Astrocyte (in vitro differentiated cells and primary cell): ENCODE measurements at places on chromosomes 5 and 9.

GRCh38 chr5:1291611-1292080 is 3.2 kb downstream of the TERT start:
- DNase-seq, result no peak

DNA sequence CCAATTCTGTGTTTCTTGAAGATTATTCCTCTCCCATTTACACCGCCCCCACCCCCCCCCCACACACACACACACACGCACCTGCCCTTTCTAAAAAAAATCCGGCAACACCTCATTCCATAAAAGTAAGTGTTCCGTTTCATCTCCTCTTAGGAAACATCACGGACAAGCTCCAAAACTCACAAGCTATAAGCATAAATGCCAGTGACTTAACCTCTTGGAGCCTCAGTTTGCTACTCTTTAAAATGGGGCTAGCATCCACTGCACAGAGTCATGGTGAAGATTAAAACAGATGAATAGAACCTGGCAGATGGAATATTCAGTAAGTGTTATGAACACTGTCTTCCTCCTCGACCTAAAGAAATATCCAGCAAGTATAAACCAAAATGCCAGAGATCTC is 70.5 kb downstream of the PCDH1 start:
- DNase-seq, result no peak

DNA sequence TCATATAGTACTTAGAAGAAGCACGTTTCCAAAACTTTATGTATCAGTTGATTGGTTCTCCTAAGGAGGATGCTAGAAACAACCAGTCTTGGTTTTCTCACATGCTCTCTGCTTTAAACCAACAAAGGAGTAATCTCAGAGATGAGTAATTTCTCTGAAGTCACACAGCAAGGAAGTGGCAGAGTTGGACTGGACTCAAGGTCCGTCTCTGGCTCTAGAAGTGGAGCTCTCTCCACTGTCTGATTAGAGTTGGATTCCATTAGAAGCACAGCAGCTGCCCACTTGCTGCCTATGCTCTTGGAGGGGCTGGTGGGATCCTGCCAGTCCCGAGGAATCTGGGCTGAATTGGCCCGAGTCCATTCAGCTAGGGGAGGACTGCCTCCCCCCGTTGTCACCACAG is 21.0 kb downstream of the RALGPS1 start:
- DNase-seq, result no peak

GRCh38 chr5:180009581-180009980 is 62.0 kb downstream of the RNF130 start:
- DNase-seq, result no peak

- DNase-seq, result no peak
Measured at GRCh38 chr9:100340224-100340623, 12.5 kb downstream of the TEX10 start.

- no peak for DNase-seq
Measured at GRCh38 chr5:81265101-81265500, 32.0 kb downstream of the CKMT2 start.

DNA sequence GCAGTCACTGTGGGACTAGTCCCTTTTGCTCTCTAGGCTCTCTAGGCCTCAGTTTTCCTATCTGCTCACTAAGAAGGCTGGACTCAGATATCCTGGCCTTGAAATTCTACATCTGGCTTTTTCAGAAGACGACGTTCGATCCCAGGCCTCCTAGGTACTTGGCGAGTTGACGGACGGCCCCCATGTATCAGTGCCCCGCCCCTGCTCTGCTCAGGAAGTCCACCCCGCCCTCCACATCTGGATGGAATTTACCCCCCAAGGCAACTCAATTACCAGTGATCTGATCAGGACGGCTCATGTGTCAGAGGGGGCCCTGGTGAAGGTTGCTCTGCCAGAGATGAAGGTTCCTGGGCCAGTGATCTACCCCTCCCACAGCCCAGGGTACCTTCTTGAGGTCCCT is 44.1 kb upstream of the SYNPO start:
- no peak for DNase-seq

DNA sequence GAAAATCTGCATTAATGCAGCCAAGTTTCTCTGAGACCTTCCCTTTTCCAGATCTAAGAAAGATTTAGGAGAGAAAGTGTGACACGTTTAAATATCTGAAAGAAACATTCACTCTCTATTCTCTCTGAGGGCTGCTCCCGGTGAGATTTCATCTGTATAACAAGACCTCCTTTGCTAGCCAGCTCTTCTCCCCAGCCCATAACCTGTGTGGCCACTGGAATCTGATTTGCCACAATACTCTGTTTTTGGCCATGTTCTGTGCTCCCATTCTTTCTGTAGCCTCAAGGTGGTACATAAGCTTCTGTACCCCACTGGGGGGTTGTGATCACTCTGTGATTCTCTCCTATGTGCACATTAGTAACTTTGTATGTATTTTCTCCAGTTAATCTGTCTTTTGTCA is 291.0 kb upstream of the SEMA6A start:
- no peak for DNase-seq

- DNase-seq, result no peak
Measured at GRCh38 chr9:86828631-86829030, 118.7 kb downstream of the GAS1 start.

GRCh38 chr5:180639741-180640610 is 9.4 kb downstream of the FLT4 start:
- DNase-seq, result no peak

GRCh38 chr5:9781890-9782289 is 151.7 kb upstream of the TAS2R1 start:
- DNase-seq, result no peak

GRCh38 chr9:27311184-27311583 is 14.2 kb upstream of the EQTN start:
- DNase-seq, result no peak
